ENCODE measurements at places on chromosomes 4 and X.

- no peak for DNase-seq
These were observed 56.2 kb upstream of the CYSLTR1 start for GRCh38 chrX:78383594-78383993.

DNA sequence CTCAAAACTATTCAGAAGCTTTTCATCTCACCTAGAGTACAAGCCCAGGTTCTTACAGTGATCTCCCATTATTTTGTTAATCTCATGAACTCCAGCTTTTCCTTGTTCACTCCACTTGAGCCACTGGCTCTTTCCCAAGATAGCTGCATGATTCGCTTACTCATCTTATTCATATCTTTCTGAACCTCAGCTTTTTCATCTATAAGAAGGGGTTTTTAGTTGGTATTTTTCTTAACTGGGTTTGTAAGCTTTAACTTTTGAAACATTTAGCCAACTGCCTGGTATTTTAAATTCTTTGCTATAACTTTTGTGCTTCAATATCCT, 24.0 kb downstream of the GIMD1 start:
- DNase-seq: no peak

DNA sequence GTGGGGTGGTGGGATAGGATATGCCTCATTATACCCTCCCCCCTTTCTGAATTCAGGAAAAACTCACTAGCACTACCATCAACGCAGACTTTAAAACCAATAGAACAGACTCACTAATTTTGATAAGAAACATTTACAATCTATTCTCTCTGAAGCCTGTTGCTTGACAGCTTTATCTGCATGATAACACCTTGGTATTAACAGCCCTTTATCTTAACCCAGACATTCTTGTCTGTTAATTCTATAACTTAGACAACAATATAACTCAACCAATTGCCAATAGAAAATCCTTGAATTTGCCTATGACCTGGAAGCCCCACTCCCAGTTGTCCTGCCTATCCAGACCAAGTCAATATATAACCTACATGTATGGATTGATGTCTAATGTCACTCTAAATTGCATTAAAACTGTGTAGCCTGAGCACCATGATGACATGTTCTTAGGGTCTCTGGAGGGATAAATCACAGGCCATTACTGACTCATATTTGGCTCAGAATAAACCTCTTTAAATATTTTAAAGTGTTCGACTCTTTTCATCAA, 1.5 kb upstream of the UGT2A3 start:
- no peak for DNase-seq

- no peak for DNase-seq
These were observed 111.5 kb downstream of the AFAP1 start for GRCh38 chr4:7828011-7828720.

DNA sequence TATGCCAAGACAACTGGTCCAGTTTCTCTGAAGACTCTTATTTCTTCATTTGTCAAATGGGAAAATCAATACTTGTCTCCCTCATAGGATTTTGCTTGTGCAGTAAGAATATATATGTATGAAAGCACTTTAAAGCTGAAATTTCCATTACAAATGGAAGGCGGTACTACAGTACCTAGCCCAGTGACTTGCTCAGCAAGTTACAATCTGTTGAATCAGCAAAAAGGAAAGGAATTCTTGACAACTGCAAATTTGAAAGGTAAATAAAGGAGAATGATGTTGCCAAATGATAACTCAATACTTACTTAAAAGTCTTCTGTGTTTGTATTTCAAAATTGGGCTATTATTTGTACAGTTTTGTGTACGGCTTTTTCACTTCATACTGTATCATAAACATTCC, 71.1 kb downstream of the PKD2 start:
- no peak for DNase-seq

DNA sequence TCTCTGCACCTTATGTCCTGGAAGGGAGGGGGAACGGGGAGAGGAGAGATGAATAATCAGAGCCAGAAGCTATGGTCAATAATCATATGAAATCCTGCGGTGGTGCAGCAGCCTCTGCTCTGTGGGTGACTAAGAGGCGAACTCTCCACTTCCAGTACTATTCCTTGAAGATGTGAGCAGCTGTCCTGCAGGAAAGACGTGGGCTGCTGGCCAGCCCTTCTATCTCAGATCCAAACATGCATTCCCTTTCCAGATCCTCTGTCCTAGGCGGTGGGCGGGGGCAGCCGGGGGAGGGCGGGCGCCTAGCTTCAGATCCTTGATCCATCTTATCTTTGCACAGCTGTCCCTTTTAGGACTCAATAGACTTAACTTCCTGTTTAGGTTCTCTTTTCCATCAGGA, 34.5 kb downstream of the SPINK2 start:
- peak; percentile 38 for DNase-seq

GRCh38 chr4:105934386-105934785, 39.1 kb downstream of the NPNT start:
- DNase-seq: no peak

DNA sequence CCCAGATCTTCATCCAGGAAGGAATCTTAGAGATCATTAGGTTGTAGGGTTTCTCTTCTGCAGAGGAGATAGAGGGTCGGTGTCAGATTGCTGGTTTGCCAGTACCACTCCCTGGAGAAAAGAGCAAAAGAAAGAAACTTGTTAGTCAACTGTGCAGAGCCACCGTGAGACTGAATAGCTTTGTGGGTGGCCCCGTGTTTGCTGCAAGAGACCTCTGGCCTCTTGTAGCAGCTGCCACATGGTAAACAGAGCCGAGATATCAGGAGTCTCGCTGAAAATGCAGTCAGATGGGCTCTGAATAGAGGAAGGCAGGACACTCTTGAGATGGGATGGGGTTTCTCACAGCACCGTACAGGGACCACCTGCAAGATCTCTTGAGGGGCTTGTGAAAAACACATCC, 149.7 kb downstream of the PTTG2 start:
- no peak for DNase-seq

GRCh38 chr4:39559626-39560025, 32.4 kb upstream of the UGDH start:
- DNase-seq: no peak

GRCh38 chr4:140260227-140260626, 106.2 kb upstream of the MAML3 start:
- no peak for DNase-seq

- no peak for DNase-seq
These were observed 50.7 kb upstream of the NLGN4X start for GRCh38 chrX:6279277-6279909.

DNA sequence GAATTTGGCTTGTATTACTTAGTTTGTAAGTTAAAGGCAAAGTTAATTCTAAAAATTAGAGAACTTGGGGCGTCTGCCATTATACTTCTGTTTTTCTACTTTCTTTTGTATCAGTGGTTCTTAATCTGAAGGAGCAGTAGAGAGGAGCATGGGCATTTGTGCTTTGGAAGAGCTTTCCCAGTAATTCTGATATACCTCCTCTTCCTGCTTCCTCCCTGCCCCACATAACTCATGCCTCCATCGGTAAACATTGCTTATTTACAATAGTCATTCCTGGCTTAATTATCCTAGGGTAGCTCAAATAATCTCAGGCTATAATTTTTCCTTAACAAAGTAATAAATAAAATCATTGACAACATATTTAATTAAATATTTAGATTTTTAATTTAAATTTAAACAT, 37.1 kb upstream of the SPARCL1 start:
- no peak for DNase-seq

- DNase-seq: no peak
These were observed 12.6 kb downstream of the CA5B start for GRCh38 chrX:15750611-15751154.

DNA sequence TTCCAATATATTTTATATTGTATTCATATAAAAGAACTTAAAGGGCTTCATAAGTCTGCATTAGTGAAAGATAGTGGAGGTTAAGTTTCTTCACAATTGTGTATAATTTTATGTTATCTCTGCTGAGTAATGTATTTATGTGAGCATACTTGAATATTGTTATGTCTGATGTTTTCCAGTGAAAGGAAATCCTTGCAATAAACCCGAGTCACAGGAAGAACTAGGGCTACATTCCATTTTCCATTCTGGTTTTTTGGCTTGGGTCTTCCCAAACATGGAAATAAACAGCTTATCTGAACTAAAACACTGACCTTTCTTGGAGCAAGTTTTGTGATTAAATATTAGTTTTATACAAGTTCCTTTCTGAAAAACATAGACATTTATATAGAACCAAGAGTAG, 231.3 kb upstream of the GPRIN3 start:
- DNase-seq: no peak

GRCh38 chrX:117645639-117646038, 471.0 kb downstream of the KLHL13 start:
- no peak for DNase-seq

GRCh38 chrX:96924581-96924980, 40.9 kb downstream of the RPA4 start:
- no peak for DNase-seq

- no peak for DNase-seq
These were observed 76.9 kb upstream of the PPARGC1A start for GRCh38 chr4:23966725-23967124.

DNA sequence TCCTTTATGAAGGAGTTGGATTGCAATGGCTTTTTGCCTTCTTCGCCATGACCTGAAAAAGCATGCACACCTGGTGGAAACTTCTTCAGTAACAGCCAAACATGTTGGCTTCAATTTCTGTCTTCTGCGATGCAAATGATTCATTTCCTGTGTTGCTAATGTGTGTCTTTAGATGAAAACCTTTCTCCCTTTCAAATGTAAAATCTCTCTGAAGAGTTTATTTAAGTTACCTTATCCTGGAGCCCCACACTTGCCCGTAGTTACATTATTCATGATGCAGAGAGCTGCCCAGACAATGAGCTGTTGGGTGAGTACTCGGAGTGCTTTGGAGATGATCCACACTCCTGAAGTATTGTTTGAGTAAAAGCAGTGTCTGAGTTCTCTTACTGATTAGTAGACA, 1100.9 kb downstream of the RPA4 start:
- DNase-seq: no peak

GRCh38 chrX:40385256-40385655, 195.5 kb upstream of the ATP6AP2 start:
- no peak for DNase-seq

GRCh38 chrX:10509397-10509796, 111.0 kb downstream of the MID1 start:
- no peak for DNase-seq

DNA sequence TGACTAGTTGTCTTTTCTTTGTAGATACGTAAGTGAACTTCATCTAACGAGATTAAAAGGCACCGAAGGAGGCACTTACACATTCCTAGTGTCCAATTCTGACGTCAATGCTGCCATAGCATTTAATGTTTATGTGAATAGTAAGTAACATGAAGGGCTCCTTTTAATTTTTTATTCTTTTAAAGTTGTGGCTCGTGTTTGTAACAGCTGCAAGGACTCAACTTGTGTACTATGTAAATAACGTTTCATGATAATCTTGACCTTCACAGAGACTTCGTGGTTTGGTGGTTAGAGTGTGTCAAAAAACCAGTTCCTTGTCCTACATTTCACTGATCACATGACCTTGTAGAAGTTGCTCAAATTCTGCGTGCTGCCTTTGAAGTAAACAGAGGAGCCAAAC, 51.6 kb downstream of the KIT start:
- DNase-seq: no peak

GRCh38 chrX:40415675-40416074, 165.1 kb upstream of the ATP6AP2 start:
- no peak for DNase-seq

- DNase-seq: no peak
These were observed 70.1 kb downstream of the MID1IP1 start for GRCh38 chrX:38871129-38872029.

DNA sequence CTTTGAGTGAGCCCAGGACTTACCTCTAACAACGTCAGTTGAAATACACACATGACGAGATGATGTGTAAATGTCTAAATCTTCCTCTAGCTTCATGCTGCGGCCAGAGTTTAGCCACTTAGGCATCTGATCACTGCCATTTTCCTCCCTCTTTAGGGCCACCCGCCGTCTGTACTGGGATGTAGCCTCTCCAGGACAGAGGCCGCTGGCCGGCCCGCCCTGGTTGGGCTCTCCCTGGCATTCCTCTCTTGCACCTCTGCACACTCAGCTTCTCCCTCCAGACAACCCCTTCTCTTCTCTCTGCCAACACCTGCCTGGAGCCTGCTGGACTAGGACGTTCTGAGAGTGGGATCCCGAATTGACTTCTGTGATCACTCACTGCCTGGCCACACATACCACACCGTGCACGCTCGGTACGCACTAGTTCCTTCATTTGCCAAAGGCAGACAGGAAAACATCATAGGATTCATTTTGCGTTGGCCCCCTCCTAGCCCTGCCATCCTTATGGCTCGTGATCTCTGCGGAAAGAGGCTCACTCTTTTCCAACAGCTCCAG, 33.6 kb downstream of the RNF212 start:
- no peak for DNase-seq
